ENCODE measurements at places on chromosomes 7 and 10. TPM values are rescaled to one million over a fixed set of nuclear protein-coding genes. Genes with fewer than 3 reads are reported as not detected.
A peak's percentile ranks its signal among the peaks of the same experiment; 100 is the strongest.

RASSF4 gene
- 2.8 TPM for total RNA-seq

ASB10 gene
- total RNA-seq: not detected

ZPBP gene
- 0.22 TPM for total RNA-seq

ARL5B gene
- 9.5 TPM for total RNA-seq

OR2A7 gene
- 1.1 TPM for total RNA-seq

CTAGE6 gene
- total RNA-seq: 0.60 TPM

ADCYAP1R1 gene
- total RNA-seq: not detected

CHST12 gene
- total RNA-seq: 7.7 TPM

TIMM23B gene
- 18.6 TPM for total RNA-seq

DNA sequence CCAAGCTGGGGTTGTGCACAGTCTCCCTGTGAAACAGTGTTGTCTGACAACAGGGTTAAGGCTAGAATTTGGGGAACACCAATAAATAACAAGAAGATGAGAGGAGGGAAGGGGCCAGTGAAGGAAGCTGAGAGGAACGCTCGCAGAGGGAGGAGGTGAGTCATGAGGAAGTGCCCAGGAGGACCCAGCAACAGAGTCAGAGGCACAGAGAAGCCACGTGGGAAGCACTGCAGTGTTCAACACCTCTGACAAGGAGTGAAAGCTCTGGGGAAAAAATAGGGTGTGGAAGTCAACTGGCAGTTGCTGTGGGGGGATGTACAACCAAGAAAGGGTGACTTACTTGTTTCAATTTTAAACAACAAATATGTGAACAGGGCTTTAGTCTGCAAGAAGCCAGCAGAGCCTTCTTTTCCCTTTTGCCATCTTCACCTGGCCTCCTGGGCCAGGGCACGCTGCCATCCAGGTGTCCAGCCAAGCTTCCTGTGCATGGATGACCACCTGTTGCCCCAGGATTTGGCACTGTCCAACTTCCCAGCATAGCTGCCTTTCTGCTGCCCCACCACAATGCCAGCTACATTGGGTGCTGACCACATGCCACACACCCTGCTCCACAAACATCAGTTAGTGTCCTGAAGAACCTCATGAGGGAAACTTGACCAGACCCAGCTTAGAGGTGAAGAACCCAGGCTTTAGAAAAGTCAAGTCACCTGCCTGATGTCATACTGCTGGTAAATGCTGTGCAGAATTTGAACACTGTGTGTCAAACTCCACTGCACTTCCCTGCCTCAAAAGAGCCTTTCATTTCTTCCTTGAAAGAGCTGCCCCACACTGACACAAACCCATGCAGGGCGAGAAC, 69.6 kb downstream of the ATXN7L1 start:
- DNase-seq: peak; percentile 41

- no peak for DNase-seq
These were observed 47.2 kb upstream of the GPR37 start for GRCh38 chr7:124812764-124813163.

- DNase-seq: no peak
These were observed 6.7 kb upstream of the KLRG2 start for GRCh38 chr7:139490130-139490529.

DNA sequence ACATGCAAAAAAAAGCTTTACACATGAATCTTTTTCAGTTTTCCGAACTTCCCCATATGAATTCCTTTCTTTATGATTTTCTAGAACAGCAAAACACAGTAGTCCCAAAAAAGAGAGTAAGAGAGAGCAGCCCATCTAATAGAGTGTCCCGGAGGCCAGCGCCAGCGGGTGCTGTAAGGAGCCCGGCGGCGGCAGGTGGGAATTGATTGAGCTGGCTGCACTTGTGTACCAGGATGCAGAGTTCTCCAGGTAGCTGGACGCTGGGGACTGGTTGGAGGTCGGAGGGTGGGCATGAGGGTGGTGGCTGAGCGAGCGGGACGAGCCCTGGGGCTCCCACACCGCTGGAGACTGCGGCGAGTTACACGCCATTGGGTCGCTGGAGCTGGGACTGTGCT, 4.0 kb downstream of the DLX5 start:
- no peak for DNase-seq

- no peak for DNase-seq
These were observed 79.5 kb downstream of the SLC13A1 start for GRCh38 chr7:123120286-123120685.

DNA sequence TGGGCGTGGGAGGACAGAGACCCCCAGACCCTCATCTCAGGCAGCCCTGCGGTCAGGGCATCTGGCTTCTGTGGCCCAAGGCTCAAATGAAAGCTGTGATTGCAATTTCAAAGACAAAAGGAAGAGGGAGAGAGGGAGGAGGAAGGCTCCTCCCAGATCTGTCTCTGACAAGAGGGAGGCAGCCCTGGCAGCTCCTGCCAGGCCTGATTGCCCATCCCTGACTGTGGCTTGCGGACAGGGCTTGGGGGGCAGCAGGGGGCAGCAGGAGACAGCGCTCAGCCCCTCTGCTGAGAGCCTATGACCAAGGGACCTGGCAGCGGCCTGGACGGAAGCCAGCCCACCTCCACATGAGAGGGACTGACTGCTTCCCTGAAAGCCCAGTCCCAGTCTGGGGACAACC, 91.8 kb downstream of the PTPRN2 start:
- no peak for DNase-seq

GRCh38 chr7:4247106-4247876, 434.8 kb upstream of the FOXK1 start:
- DNase-seq: no peak

GRCh38 chr10:79327090-79327457, 20.2 kb upstream of the PPIF start:
- no peak for DNase-seq

GRCh38 chr7:85554236-85555178, 367.7 kb upstream of the SEMA3D start:
- DNase-seq: peak; percentile 13

GRCh38 chr10:112926906-112927688, 22.9 kb upstream of the TCF7L2 start:
- DNase-seq: no peak

GRCh38 chr10:9452056-9452455, 1397.6 kb downstream of the GATA3 start:
- no peak for DNase-seq

DNA sequence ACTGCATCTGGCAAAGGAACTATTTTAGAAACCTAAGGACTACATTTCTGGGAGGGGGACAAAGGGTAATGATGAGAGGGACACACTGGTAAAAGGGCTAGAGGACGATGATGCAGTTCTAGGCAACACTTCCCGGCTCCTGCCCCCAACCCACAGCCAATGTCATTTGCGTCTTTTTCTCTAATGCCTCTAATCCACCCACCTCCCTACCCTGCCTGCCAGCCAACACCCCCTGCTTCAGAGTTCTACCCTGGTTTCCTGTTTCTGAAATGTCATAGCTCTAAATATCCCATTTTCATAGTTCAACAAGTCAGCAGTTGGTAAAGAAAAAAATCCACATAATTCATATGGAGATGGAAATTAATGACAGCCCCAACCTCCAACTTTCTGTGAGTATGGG, 79.0 kb downstream of the KIAA1549 start:
- no peak for DNase-seq

DNA sequence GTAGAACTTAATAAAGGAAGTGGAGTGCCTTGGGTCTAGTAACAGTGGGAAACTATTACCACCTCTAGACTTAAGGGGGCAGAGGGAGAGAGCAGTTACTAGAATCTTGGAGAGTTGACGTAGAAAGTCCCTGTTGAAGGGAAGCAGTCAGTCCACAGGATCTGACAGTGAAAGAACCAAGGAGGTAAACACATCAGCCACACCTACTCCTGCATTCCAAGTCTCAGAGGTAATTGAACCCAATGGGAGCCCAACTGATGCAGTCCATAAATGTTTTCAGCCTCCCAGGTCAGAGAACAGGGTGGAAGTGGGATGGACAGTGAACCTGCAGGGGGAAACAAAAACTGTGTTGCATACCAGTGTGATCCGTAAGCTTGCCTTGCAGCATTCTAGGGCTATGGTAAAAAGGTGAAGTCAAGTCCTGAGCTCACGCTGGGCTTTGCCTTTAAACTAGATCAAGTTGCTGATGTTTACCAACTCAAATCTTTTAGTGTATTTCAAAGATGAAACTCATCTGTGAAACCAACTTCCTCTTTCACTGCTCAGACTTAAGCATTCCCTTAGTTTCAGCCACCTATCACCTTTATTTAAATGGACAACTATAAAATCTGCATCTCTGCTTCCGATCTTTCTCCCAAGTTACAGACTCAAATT, 57.2 kb downstream of the SLC16A12 start:
- no peak for DNase-seq

GRCh38 chr10:35442028-35442427, 105.7 kb downstream of the CCNY start:
- no peak for DNase-seq

All from CD8-positive, alpha-beta memory T cell (primary cell).